ENCODE measurements at places on chromosomes 3 and 15.

- no peak for DNase-seq
Measured at GRCh38 chr3:188316021-188316722, 162.2 kb downstream of the LPP start.

DNA sequence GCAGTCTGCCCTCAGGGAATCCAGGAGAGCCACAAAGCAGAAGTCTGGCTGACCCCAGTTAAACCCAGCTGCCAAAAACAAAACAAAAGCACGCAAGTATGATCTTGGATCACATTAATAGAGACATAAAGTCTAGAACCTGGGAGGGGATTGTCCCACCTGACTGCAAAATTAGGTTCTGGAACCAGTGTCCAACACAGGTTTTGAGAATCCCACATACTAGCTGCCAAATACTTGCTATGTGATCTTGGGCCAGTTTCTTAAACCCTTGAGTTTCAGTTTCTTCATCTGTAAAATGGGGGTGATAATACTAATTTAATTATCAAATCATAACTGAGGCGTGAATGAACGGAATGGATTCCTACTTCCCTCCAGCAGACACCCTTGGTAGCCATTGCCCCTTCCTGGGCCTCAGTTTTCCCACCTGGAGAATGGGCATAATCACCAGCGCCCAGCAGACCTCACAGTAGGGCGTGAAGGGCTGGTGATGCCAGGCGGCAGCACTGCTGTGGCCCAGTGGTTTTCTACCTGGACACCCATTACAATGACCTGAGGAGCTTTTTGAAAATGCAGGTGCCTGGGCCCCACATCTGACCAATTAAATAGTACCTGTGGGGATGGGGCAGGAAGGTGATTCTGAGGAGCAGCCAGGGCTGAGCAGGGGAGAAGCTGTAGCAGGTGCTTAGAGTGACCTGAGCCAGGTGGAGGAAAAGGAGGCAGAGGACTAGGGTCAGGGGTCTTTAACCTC lies 32.2 kb downstream of the GRIP2 start:
- no peak for DNase-seq

DNA sequence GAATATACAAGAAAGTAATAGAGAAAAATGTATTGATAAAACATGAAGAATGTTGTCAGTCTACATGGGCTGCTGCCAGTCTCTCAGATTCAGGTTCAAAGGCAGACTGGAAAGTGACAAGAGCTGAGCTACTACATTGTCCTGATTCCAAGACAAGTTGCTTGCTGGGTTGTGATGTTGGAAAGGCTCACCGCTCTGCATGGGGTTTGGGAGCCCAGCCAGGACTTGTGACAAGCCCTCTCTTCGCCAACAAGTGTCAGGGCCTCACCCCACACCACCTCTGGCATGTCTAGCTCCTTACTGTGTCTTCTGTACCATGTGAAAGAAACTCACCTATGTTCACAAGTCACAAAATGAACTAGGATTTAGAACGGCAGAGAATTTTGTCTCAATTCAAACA lies 43.0 kb upstream of the SH3GL3 start:
- no peak for DNase-seq

DNA sequence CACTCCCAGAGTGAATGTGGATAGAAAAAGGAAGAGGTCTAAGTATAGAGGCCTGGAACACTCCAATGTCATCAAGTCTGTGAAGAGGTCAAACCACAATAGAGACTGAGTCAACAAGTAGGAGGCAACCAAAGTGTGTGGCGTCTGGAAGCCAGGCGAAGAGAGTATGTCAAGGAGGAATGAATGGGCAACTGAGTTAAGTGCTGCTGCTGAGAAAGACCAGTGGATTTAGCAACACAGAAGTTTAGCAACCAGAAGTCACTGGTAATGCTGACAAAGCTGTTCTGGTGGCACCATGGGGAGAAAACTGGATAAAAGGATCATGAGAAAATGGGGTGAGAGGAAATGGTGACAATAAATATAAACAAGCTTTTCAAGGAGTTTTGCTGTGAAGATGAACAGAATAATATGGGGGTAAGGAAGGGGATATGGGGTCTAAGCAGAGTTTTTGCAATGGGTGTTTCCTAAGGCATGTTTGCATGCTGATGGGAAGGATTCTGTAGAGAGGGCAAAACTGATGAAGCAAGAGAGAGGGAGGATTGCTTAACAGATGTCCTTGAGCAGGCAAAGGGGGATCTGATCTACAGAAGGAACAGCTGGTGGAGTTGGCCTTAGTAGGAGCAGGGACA lies 38.4 kb downstream of the PCOLCE2 start:
- no peak for DNase-seq

GRCh38 chr3:130700541-130700940 lies 46.1 kb downstream of the PIK3R4 start:
- DNase-seq: no peak

DNA sequence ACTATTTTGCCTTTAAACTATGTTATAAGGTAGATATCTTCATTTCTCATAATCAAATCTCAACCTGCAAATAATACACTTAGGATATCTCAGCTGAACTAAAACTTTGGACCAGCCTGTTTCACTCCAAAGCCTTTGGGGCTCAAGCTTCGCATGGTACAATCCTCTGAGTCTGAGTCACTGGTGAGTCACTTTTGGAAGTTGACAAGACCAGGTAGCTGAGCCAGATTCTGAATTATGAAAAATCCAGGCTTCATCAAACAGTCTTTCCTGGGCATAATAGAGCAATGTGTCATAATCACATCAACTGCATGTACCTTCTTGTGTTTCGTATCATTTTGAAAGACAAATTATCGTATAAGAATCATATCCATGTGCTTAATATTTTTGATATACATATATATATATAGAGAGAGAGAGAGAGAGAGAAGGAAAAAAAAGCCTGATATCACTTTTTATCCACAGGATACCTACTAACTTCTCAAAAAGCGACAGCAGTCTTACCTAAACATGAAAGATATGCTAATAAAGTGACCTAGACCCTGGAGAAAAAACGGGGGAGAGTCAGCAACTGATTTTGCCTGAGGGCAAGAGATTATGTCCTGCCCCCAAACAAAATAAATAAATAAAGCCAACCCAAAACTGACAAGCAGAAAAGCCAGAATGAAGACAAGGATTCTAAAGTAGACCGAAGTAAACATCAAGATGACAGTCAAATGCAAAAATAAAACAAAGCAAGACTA lies 263.9 kb upstream of the TGFBR2 start:
- peak; percentile 4 for DNase-seq

GRCh38 chr3:5388091-5388490 lies 200.6 kb downstream of the EDEM1 start:
- no peak for DNase-seq

DNA sequence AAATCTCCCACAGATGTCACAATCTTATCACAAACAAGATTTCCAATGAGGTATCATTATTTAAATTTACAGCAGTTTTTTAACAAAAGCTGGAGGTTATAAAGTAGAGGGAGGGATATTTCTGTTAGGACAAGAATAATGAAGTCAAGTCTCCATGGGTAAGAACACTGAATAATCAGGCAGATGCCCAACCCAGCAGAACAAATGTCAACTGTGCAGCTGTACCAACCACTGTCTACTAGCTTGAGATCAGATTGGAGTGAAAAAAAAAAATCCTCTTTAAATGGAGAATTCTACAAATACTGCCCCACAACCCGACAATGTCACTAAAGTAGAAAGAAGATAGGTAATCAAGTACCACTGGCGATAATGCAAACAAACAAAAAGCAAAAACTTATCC lies 30.3 kb downstream of the DHX36 start:
- DNase-seq: peak; percentile 14

- DNase-seq: no peak
Measured at GRCh38 chr3:181328346-181328745, 338.8 kb upstream of the DNAJC19 start.

GRCh38 chr3:15460891-15461531 lies 33.6 kb downstream of the EAF1 start:
- no peak for DNase-seq

- no peak for DNase-seq
Measured at GRCh38 chr3:176992978-176993377, 204.3 kb downstream of the TBL1XR1 start.

GRCh38 chr3:62922326-62922725 lies 47.1 kb upstream of the CADPS start:
- DNase-seq: no peak

GRCh38 chr15:48869966-48870365 lies 8.0 kb upstream of the EID1 start:
- no peak for DNase-seq

GRCh38 chr15:79602731-79603130 lies 170.6 kb downstream of the MINAR1 start:
- no peak for DNase-seq

DNA sequence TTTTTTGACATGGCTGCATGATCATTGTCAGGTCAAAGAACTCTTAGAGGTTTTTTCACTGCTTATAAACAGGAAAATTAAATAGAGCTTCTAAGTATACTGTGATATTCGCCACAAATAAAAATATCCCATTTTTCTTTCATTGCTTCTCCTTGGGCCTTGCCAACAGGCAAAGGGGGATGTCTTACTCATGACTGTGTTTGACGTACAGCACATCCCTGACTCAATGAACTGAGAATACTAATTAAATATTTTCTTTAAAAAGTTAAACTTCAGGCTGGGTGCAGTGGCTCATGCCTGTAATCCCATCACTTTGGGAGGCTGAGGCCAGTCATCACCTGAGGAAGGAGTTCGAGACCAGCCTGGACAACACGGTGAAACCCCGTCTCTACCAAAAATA lies 41.4 kb upstream of the CCDC80 start:
- no peak for DNase-seq

DNA sequence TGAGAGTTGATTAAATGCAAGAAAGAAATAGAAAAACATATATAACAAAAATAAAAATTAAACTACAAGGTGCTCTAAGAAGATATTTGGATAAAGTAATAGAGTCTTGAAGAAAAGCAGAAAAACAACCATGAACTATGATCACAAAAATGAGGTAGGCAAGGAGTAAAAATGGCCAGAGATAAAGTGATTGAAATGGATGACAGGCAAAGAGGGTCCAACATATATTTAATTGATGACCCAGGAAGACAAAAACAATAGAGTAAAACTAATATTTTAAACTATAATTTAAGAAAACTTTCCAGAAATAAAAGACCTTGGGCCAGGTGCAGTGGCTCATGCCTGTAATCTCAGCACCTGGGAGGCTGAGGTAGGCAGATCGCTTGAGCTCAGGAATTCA lies 22.1 kb upstream of the WDR49 start:
- DNase-seq: no peak

- DNase-seq: peak; percentile 35
Measured at GRCh38 chr3:170610321-170610884, 24.5 kb upstream of the SLC7A14 start.

DNA sequence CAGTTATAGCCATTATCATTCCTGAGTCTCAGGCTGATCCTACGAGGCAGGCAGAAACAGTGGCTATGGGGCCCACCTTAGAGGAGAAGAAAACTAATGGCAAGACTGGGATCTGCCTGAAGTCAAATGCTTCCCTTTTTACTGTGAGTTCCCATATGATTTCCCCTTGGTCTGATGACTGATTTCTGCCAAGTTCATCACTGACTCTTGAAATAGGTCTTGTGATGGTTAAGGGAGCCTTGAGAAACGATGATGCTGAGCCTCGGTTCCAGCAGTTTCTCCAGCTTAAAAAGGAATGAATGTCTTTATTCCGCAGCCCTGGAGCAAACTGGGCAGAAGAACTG lies 29.4 kb upstream of the LDHAL6B start:
- DNase-seq: no peak

DNA sequence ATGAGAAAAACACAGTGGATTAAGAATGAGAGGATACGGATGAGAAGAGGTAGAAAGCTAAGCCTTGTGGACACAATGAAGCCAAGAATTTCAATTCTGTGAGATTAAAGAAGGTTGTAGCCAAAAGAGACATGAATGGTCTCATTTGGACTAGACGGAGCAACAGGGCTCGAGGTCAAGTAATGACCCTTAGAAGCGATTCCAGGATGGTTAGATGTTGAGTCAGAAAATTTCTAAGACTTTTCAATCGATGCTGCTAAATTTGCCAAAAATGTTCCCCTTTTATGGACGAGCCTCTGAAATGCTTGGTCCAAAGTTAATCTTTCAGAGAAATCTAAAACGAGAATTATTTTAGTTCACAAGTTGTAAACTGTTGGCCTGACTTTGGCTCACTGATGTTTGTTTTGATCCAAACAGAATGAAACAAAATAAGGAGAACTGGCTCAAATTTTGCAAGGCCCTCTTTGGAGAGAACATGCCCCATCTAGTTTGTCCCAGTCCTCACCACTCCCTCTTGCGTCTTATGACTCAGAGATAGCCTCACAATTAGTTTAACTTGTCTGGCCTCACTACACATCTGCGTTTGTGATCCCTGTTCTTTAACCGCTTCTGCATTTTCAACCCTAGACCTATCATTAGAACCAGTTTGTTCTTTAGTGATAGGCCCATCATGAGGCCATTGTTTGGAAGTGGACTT lies 235.5 kb downstream of the PDZRN3 start:
- DNase-seq: no peak

DNA sequence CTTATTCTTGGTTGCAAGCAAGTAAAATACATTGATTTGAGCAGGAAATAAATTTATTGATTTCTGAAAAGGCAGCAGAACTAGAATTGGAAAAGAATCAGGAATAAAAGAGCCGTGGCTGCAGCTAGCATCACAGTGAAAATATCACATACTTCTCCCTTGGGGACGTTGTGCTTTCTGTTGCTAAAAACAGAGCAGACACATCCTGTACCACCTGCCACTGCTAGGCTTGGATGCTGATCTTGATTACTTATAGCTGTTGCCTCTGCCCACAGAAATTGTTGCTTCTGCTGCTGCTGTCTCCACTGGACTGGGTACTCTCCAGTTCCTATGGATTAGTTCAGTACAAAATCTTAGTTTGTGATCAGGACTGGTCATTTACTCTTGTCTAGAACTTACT lies 283.8 kb downstream of the C3orf38 start:
- DNase-seq: no peak

DNA sequence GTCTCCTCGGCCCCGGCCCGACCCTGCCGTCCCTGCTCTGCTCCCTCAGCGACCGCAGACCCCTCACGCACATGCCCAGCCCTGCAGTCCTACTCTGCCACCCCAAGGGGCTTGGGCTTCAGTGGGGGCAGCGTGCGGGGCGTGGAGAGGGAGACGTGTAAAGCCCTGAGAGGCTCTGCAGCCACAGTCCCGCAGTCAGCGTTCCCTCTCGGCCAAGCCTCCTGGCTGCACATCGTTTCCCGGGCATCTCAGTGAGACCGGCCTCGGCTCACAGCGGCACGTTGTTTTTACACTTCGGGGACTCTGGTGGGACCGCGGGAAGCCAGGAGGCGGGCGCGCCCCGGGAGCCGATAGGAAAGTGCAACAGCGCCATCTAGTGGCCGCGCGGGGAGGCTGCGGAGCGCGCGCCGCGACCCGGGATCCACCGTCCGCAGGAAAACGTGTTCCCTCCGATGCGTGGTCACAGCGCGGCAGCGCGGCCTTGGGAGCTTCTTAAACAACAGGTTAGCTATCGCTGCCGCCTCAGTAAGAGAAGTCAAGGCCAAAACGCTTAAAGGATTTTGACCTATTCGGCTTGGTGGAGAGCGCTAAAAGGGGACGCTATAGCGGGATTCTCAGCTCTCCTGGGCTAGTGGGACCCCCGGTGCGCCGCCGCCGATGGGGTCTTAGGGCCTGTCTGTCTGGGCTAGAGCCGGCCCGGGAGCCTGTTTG lies 226.8 kb upstream of the IGF1R start:
- peak; percentile 77 for DNase-seq

- no peak for DNase-seq
Measured at GRCh38 chr3:139909811-139910210, 25.2 kb upstream of the CLSTN2 start.
